GM19239 (cell line): ENCODE measurements at places on chromosomes 4 and X.

DNA sequence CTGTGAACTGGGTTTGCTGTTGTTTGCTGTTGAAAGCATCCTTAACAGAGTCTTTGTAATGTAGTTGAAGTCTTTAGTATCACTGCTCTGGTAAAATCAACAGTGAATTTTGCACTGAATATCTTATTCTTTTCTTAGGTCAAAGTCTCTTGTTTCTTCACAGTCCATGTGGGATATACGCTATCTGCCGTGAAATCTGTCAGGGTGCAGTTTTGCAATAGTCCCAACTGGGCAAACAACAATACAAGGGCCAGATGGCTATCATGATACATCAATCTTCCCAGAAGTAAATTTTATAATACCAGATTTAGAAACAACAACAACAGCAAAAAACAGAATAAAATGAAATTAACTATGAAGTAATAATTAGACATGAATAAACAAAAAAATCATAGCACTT, 123.5 kb downstream of the PPARGC1A start:
- no peak for DNase-seq

DNA sequence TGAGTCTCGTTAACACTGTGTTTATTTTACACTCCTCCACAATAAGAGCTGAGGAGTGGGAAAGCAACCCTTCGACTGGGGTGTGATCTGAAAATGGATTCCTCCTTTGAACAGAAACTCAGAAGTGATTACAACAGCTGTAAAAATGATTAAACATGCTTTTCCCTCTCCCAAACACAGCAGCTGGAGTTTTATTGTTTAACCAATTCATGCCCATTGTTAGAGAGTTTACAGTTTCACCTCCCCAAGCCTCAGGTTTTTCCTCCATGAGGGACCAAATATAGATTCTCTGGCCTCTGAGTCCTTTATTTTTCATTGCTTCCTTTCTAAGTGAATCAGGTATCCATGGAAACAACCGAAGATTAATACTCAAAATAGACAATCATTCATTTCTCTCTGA, 263.0 kb upstream of the TAPT1 start:
- DNase-seq, result no peak

DNA sequence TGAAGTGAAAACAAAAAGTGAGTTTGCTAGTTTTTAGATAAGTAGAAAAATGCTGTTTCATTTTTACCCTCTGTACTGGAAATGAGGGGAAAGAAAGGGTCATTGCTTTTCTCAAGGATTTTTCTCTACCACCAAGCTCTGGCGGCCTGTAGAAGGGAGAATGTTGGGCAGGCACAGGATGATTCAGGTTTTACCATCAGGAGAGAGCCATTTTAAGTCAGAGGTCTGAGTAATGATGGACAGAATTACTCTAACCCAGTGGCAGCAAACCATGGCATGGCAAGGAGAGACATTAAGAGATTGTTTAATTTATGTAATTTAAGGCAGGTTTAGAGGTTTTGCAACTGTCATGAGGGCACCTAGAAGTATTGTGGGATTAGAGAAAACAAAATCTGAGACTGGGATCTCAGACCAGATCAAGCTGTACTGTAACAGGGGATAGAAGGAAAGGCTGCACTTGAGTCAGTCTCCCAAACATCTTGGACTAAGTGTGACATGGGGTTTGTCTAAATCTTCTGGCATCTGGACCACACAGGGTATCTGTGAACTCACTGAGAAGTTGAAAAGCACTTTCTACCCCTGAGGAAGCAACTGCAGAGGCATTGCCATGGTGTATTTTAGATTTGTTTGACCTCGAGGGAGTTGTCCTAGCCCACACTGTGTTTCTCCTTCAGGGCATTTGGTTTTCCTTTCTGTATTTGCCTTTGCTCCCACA, 81.6 kb downstream of the BANK1 start:
- no peak for DNase-seq

DNA sequence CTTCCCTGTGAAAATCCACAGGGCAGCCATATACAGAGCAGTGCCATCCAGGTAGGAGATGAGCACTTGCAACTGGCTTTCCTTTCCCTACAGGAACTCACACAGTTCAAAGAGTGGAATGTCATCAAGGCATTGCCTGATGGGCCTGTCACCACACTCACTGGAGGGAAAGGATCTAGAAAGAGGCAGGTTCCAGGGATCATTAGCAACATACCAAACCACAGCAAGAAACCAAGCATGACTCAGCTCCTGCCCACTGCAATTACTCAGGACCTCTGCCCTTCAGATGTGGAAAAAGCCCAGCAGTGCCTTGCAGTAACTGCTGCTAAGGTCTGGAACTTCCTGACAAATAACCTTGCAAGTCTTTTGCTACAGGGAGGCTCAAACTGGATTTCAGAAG, 101.2 kb downstream of the ZNF674 start:
- no peak for DNase-seq

DNA sequence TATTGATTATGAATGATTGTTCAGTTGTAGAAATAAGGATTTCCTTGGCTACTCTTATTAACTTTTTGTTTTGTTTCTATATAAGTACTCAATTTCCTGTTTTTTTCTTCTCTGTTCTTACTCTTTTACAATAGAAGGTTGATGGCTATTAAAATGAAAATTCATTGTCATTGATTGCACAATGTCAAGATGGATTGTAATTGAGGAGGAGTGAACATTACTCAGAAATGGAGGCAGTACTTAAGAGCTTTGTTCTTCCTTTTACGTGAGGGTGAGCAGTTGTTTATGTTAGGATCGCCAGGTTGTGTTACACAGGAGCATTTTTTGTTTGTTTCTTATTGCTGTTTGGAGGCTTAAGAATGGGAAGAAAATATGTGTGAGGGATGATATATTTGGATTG, 2062.4 kb downstream of the ARAP2 start:
- no peak for DNase-seq

DNA sequence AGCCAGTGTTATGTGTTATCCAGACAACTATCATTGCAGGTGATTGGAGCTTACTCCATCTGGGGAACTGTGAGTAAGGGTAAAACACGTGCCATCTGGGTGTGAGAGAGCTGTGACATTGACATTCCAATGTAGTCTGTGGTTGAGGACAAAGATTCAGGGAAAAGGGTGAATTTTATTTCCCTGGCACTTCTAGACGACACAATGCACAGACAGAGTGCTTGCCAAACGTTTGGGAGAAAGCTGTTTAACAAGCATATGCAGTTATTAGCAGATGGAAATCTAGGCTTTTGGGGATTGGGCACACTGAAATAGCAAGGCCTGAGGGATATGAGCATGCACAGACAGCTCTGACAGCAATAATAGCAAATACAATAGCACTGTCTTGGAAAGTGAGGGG, 21.3 kb upstream of the CTSO start:
- no peak for DNase-seq

GRCh38 chr4:153825691-153826090, 36.8 kb upstream of the SFRP2 start:
- DNase-seq, result no peak

- no peak for DNase-seq
These were observed 850.4 kb upstream of the AADAT start for GRCh38 chr4:170940043-170940724.

- no peak for DNase-seq
These were observed 8.1 kb downstream of the HGFAC start for GRCh38 chr4:3449574-3450534.

- no peak for DNase-seq
These were observed 129.5 kb downstream of the LARP7 start for GRCh38 chr4:112766422-112766821.

DNA sequence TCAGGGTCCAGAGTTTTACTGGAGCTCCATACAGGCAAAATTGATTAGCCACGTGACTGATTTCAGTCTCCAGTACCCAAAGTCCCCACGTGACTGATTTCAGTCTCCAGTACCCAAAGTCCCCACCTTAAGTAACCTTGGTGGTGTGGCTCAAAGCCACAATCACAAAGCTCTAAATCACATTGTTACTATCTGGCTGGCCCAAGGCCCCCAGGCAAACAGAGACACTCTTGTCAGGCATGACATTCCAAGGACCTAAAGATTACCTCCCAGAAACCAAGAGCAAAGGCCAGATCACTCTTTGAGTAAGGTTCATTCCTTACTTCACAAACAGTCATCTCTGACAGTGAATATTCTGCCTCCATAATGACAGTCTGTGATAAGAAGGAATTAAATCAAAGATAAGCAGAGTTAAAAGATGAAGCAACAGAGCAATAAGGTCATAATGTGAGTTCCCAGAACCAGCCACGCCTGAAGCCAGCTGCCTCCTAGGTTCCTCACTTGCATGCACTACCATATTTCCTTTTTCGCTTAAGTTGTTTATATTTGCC, 78.5 kb downstream of the ANXA3 start:
- DNase-seq, result no peak

DNA sequence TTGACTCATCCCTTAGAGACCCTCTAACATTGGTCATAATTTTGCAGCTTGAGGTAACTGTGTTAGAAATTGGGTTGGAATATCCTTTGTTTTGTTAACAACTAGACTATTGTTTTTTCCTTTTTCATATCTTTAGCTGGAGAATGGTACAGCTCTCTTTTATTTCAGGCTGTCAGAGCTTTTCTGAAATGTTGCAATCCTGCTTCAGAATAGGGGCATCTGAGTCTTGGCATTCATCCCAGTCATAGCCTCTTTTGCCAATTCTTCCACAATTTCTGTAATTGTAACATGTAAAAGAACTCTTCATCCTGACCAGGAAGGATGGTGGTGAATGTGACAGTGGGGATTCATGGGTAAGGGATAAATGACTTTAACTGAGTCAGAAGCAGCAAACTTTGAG, 128.7 kb downstream of the FHIP1A start:
- DNase-seq, result no peak

DNA sequence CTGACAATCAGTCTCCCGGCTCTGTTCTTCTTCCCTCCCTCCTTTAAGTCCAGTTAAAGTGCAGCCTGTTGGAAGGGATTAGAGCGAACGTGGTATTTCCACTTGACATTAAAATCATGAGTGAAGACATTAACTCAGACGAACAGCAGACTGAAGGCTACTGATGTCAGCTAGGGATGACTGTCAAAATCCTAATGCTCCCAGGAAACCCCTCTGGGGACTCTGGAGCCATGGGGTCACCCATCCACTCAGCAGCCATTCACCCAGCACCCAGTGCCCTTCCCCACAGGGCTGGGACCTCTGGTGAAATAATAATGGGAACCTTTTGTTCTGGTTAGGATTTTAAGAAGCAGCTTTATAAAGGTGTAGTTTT, 113.9 kb downstream of the DRD5 start:
- DNase-seq, result no peak

GRCh38 chr4:152678841-152679240, 956 bp downstream of the TMEM154 start:
- no peak for DNase-seq

DNA sequence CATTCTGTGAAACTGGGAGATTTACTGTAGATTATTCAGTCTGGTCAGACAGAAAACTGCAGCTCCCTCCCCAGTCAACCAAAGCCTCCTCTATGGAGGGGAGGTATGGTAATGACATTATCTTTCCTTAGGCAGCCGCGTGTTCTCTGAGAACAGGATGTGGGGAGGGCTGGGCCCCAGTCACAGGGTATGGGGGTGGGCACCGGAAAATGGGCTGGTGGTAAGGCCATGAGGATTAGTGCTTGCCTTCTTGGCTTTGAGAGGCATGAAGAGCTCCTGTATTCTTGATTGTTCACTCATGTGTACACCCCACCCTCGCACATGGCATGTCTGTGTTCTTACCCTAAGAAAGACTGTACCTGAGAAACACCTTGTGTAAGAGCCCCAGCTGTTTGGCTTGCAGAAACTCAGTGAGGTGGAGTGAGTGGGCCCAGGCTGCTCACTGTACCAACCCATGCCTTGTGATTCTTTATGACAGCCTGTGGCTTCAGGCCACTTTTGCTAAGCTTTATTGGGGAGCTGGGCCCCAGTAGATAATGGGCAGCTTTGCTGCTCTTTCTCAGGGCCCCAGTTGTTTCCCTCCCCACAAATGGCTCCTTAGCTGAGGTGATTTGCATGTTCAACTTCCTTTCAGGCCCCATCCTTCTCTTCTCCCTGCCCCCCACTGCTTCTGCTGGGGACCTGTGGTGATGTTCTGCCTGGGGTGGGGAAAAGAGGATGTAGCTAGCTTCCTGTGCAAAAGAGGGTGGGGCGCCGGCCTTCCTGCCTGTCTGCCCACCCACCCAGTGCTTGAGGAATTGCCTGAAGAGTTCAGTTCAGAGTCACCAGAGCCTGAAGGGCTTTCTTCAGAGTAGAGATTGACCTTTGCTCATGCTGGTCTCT, 30.7 kb downstream of the MSN start:
- peak; percentile 5 for DNase-seq

GRCh38 chrX:46254641-46255040, 290.6 kb downstream of the ZNF674 start:
- DNase-seq, result no peak
